Skin of body (tissue), 3 donors: ENCODE measurements at places on chromosomes 6 and 20.

GRCh38 chr6:33700391-33701050 lies 11.0 kb downstream of the UQCC2 start:
- DNase-seq = no peak

DNA sequence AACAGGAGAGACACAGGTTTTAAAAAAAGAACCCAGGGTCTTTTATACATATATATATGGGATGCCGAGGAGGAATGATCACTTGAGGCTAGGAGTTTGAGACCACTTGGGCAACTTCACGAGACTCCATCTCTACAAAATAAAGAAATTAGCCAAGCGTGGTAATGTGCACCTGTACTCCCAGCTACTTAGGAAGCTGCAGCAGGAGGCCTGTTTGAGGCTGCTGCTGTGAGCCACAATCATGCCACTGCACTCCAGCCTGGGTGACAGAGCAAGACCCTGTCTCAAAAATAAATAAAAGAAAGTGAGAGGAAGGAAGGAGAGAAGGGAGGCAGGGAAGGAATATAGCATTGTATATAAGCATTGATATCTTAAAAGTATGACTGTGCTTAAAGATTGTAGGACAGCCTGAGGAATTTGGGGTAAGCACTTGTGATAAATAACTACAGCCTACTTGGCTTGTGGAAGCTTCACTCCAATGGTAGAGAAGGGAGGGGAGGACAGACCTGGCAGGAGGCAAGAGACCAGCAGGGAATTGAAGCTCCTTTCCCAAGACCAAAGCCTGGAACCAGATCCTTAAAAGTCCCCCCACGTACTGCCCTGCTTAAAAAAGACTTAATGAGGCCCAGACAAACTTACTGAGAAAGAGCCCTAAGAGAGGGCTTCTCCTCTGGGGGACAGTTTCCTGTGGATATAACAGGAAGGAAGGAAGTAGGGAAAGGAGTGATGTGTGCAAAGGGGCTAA lies 2.5 kb upstream of the SNTA1 start:
- no peak for DNase-seq

GRCh38 chr6:34157236-34157830 lies 11.4 kb upstream of the GRM4 start:
- no peak for DNase-seq

DNA sequence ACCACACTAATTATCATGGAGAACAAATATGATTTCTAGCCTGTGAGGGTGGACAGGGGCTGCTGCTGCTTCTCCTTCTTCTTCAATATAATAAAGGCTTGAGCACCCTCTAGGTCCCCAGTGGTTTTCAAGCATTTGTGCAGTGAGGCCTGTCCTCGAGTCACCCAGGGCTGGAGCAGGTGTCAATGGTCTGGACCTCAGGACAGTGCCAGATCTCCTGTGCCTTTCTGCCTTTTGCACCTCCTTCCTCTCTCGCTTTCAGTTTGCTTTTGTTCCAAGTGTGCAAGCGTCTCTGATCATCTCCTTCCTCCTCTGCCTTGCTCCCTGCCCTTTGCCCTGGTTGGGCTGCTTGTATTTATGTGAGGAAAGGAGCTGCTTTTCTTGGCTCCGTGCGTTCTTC lies 152.2 kb upstream of the SYNDIG1 start:
- no peak for DNase-seq

GRCh38 chr6:167470836-167471547 lies 146.1 kb downstream of the TTLL2 start:
- no peak for DNase-seq

DNA sequence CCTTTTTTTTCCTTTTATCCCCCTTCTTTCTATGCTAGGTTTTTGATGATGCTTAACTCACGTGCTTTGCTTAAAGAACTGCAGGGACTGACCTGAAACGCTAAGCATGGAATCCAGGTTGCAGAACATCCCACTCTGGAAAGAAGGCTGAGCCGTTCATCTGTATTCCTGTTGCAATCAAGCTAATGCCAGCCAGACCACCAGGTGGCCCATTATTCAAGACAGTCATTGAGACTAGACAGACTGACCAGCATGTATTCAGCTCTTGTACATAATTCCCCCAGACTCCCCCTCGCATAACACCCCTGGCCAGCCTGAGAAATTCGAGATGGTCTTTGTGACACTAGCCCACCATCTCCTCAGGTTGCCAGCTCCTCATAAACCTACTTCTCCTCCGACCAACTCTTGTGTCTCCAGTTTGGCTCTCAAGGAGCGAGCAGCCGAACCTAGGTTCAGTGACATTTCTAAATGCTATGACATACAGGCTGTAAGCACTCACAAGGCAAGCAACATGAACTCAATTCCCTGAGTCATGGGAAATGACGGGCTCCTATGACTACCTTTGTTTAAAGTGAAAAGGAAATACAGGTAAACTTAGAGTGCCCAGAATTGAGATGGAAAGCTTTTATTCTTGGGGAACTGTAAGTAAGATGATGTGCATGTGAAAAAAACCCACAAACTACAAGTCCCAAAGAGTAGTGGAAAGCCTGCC lies 309.3 kb upstream of the CDYL start:
- no peak for DNase-seq

GRCh38 chr20:31578448-31579138 lies 26.5 kb upstream of the ID1 start:
- DNase-seq = no peak

DNA sequence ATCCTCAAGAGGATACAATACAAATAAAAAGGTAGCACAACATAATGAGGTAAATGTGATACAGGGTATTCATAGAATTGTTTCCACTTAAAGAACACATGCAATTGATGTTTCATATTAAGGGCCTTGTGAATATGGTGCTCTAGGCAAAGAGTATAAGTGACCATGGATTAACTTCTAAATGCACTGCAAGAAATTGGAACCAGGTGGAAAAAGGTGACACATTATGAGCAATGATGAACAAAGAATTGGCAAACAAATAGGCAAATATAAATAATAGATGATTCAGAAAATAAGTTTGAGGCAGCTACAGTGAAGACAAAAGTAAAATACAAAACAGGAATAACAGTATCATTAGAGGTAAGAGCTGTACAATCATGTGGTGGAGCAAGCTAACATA lies 192.0 kb downstream of the GRIK2 start:
- DNase-seq = no peak

GRCh38 chr20:49278818-49279676 lies 1.2 kb upstream of the ZNFX1 start:
- no peak for DNase-seq

- no peak for DNase-seq
Measured at GRCh38 chr6:132368916-132369481, 32.3 kb downstream of the MOXD1 start.

- DNase-seq = no peak
Measured at GRCh38 chr20:37522260-37523011, 1.4 kb downstream of the NNAT start.

DNA sequence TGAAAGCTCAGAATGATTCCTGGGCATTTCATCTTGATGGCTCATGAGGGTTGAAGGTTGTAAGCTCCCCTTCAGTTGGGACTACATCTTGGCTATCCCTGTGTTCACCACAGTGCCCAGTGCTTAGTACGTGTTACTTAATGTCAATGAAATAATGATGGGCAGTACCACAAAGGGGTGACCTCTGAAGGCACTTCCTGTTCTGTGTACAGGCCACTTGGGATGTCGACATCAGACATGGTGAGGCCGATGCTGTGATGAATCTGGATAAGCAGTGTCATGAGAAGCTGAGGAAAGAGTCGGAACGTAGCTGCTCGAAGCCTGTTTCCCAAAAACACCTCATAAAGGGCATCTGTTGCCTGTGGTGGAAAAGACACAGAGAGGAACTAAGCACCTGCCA lies 27.6 kb upstream of the RBL1 start:
- no peak for DNase-seq

DNA sequence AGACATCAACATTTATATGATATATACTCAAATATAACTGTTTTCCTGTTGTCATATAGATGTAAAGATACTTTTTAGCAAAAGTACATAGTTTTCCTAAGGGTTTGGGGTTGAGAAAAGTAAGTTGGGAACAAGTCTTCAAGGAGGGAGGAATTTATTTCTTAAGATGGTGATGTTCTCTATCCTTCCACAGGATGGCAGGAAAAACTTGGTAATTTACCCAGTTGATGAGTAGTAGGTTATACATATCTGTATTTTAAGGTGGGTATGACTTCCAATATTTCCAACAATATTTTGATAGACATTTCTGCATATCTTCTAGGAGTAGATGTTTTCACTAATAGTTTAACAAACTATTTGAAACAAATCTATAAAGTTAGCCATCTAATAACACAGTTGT lies 254.4 kb downstream of the RIMS1 start:
- DNase-seq = no peak

DNA sequence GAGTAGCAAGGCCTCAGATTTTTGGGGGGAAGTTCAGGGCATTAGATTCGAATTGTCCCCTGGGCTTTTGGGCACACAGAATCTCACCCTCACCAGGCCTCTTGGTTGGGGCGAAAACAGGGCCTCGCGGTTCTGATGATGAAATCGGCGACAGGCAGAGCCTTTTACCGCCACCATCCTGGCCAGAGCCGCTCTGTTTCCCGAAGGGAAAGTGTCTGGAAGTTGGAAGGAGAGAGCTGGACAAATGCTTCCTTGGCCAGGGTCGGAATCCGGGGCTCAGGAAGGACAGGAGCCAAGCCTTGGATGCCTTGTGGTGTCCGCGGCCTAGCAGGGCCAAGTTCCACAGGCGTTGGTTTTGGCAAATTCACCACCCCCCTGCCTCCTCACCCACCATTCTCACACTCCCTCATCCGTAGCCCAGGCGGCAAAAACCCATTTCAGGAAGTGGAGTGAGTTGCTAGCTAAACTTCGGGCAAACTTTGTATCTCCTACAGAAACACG lies 3.5 kb upstream of the TFAP2A start:
- DNase-seq = no peak

DNA sequence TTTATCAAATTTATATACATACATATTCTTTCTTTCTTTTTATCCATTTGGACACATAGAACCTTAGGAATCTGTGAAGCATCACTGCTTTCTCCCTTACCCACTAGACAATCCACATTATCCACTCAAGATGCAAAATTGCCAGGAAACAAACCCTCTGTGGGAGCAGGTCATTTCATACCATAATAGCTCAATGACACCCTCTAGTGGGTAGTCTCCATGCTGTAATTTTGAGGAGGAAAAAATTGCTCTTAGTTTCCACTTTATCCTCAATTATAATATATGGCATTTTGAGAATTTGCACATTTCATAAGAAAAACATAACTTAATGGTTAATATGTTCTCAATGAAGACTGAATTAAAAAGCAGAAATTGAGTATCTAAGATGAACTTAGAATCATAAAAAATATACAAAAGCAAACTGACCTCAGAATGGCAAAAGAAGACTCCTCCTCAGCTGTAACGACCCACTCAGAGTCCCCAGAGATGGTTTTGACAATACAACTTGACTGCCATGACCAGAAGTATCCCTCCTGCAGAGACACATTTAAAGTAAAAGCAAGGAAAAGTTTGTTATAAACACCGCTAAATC lies 164.1 kb downstream of the FRK start:
- DNase-seq = no peak

- DNase-seq = no peak
Measured at GRCh38 chr20:53255102-53255710, 283.0 kb downstream of the TSHZ2 start.

DNA sequence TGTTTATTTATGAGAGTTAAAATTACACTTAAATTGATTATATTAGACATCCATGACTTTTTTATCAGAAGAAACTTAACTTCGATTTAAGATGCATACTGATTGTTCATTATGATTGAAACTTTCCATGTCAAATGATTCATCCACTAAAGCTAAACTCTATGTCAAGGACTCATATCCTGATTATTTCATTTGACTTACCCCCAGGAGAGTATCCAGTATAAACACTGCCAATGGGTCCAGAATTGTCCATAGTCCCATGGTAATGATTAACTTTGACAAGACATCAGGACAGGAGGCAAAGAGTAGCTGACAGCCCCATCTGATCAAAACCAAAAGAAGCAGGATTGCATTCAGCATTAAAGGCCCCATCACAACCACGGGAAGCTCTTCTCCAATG lies 709.9 kb downstream of the TFAP2A start:
- DNase-seq = no peak

GRCh38 chr6:70289299-70289698 lies 13.6 kb downstream of the COL9A1 start:
- no peak for DNase-seq

DNA sequence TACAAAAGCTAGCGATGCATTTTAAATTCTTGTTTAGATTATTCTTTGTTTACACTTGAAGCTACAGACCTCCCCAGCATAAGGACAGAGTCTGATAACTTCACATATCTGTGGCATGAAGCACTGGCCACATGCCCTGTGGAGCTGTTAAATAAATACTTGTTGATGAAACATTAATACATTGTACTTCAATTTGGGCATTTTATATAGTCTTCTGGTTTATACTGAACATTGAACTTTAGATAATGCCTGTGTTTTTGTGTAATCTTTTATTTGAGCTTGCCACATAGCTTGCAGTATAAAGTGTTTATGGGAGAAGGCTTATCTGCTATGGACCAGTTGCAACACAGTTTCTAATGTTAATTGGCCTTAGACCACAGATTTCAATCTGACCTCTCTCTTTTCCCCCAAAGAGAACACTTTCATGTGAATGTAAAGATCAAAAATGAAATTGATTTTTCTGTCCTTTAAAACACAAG lies 48.2 kb downstream of the FRK start:
- no peak for DNase-seq

DNA sequence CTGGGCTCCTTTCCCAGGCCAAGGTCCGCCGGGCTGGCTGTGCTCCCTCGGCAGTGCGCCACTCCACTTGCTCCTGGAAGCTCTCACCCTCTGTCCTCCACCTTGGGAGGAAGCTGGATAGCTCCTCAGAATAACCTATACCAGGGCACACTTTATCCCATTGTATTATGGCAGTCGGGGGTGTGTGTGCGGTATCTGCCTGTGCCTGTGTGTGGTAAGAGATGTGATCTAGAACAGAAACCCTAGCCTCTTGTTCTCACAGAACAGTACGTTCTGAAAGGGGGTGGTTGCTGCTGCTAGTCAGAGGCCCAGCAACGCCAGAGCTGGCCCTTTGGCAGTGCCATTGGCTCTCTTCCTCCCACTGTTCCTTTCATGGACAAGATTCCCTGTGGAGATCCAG lies 168.4 kb downstream of the TBXT start:
- DNase-seq = no peak

GRCh38 chr6:128172752-128173682 lies 272.2 kb upstream of the THEMIS start:
- no peak for DNase-seq

DNA sequence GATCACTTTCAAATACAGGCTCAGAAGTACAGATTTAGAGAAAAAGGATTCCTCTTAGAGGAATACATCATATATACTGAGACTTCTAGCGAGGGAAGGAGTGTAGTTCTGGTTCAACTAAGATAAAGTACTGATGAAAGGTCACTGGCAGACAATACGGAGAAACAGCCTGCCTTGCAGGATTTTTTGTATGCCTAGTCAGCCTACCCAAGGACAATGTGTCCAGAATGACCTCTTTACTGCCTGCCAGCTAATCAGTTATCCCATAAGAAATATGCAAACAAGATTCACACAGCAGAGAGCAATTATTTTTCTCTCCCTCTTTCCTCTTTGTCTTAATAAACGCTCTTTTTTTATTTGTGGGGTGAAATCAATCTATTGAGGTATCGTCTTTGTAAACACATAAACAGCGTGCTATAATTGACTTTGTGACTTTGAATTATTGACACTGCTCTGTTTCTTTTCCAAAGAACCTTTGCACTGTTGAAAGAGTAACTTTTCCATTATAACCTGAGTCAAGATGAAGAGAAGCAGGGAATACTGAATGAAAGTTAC lies 1.4 kb upstream of the TSPYL4 start:
- no peak for DNase-seq

- DNase-seq = no peak
Measured at GRCh38 chr6:142398353-142398752, 96.5 kb downstream of the ADGRG6 start.
